Activated naive CD4-positive, alpha-beta T cell treated with anti-CD3 and anti-CD28 coated beads, Interleukin-2, amount 50 U/mL, for 72 hours (primary cell): ENCODE measurements at places on chromosomes 3 and 15.

DNA sequence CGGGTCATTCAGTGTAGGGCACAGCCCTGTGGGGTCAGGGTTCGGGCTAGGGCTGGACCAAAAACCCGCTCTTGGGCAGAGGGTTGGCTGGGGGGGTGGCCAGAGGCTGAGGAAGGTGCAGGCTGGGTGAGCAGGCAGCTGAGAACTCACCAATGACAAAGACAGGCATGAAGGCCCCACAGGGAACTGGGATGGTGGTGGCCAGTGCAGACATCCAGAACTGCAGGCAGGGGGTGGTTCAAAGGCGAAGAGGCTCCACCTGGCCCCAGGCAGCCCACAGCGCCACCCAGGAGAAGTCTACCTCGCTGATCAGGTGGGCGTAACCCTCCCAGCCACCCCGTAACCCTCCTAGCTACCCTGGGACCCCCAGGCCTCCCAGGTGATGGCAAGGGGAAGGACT, 6.7 kb downstream of the CLCN2 start:
- DNase-seq: no peak

DNA sequence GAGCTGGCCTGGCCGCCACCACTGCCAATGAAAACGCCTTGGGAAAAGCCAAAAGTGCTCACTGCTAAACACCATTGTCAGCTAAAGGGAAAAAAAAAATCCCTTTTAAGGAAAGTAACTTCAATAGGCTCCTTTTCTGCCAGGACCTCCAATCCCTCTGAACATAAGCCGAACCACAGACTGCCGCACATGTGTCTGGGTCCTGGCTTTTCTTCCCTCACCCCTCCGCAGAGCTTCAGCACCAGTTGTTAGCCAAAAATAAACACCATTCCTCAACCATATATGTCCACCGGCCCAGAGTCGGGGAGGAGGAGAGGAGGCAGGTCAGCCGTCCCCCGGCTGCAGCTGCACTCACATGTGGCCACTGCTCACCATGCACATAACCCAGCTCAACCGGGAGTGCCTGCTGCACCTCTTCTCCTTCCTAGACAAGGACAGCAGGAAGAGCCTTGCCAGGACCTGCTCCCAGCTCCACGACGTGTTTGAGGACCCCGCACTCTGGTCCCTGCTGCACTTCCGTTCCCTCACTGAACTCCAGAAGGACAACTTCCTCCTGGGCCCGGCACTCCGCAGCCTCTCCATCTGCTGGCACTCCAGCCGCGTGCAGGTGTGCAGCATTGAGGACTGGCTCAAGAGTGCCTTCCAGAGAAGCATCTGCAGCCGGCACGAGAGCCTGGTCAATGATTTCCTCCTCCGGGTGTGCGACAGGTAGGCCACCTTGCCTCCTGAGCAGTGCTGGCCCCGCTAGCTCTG, at the start of gene FBXL22:
FBXL22 (plus strand) TSS at position 350 of the 753 bp plus-strand sequence; CDS start at position 356, 6 bp downstream.
- no peak for DNase-seq

GRCh38 chr3:39226106-39226741, 33.8 kb upstream of the XIRP1 start:
- DNase-seq: no peak

DNA sequence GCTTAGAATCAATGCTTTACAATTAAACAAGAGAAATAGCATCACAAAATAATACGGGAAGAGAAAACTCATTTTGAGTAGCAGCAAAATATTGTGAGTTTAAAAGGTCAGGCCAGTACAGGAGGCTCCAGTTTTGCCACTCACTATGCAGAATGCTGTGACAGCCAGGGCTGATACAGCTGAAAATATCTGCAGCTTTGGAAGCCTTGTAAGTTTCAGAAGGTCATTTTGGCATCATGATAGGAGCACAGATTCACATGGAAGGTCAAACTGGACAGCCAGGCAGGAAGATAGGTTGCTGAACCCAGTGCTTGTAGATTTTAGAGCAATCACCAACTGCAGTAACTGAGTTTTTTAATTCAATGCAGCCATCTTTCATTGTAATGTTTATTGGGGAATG, 14.1 kb downstream of the MBNL1 start:
- DNase-seq: no peak

GRCh38 chr15:66016199-66016598, 146.9 kb downstream of the RAB11A start:
- DNase-seq: no peak

DNA sequence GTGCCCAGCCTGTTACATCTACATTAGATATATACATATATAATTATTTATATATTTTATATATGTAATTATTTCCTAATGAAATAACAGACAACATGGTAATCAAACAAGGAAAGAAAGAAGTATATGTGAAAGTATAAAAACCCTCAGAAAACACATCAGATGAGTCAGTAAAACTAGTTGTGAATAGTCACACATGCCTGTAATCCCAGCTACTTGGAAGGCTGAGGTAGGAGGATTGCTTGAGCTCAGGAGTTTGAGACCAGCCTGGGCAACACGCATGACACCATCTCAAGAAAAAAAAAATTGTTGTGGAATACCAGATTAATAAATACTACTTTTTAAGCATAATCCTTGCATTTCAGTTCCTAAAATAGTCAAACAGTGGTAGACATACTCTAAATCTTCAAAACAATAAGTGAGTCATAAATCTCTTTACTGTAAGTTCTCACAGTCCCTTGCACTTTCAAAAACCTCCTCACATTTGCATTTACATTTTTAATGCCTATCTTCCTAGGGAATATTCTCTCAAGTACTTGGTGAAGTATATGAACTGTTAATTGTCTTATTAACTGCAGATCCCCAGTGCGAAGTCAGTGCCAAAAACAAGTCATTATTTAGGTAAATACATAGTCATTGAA, 106.5 kb downstream of the MYO9A start:
- no peak for DNase-seq

DNA sequence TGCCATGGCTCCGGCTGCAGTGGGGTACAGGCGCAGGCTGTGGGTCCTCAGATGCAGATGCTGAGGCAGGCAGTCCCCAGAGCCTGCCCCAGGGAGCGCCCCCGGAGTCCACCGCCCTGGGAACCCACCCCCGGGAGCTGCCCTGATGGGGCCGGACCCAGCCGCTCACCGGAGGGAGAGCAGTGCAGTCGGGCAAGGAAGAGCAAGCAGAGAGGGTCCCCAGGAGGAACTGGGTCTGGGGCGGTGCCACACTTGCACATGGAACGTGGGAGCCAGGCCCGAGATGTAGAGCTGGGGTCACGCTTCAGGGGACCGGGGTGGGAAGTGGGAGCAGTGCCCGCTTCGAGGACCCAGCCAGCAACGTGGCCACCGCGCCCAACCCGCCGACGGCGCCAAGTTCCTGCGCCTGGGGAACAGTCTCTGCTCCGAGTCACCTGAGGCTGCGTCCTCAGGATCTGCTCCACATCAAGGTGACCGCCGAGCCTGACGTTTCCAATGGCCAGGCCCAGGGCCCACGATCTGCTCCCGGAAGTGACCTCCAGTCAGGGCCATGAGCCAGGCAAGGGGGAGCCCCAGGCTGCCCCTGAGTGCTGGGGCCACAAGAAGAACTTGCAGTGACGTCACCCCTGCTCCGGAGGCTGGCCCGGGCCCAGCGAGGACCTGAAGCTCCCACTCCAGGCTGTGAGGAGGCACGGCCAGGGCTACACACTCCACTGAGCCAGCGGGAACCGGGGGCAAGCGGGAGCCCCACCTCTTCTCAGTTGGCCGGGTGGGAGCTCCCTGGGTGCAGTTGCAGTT, 27.0 kb upstream of the TFG start:
- DNase-seq: no peak
